Posterior vena cava (tissue), 2 donors: ENCODE measurements at places on chromosomes 7 and 10. TPM values are rescaled to one million over a fixed set of nuclear protein-coding genes. Genes with fewer than 3 reads are reported as not detected.

Gene RELN
- 5.0 TPM for total RNA-seq

Gene TUBB8
- total RNA-seq: not detected

- DNase-seq: no peak
Measured at GRCh38 chr10:62081341-62082270, 180.1 kb downstream of the ARID5B start.

- peak; percentile 72 for DNase-seq
Measured at GRCh38 chr10:119166118-119166500, 595 bp upstream of the SFXN4 start.
